ENCODE measurements at places on chromosomes 1 and 21. TPM values are rescaled to one million over a fixed set of nuclear protein-coding genes. Genes with fewer than 3 reads are reported as not detected.

CR1 gene
- total RNA-seq = 0.26 TPM

FCGR3B gene
- total RNA-seq = not detected

CLDN19 gene
- not detected for total RNA-seq

LORICRIN gene
- not detected for total RNA-seq

GSTM1 gene
- 86.1 TPM for total RNA-seq

SLC26A9 gene
- not detected for total RNA-seq

NCAM2 gene
- 2.5 TPM for total RNA-seq

STPG1 gene
- 7.2 TPM for total RNA-seq

HTR1D gene
- not detected for total RNA-seq

PLD5 gene
- 0.03 TPM for total RNA-seq

GNAT2 gene
- total RNA-seq = not detected

GJC2 gene
- total RNA-seq = 0.20 TPM

TMEM82 gene
- total RNA-seq = not detected

SLC6A17 gene
- total RNA-seq = 1.1 TPM

PSEN2 gene
- 25.1 TPM for total RNA-seq

PLA2G2F gene
- not detected for total RNA-seq

NES gene
- not detected for total RNA-seq

WLS gene
- 25.4 TPM for total RNA-seq

MARK1 gene
- not detected for total RNA-seq

MPL gene
- total RNA-seq = not detected

APCS gene
- not detected for total RNA-seq

OR2L3 gene
- total RNA-seq = not detected

C1QA gene
- not detected for total RNA-seq

SELL gene
- total RNA-seq = 1.5 TPM

CD48 gene
- not detected for total RNA-seq

KRTAP10-9 gene
- total RNA-seq = not detected

SPATA17 gene
- 3.4 TPM for total RNA-seq

NGF gene
- 1.3 TPM for total RNA-seq

PALMD gene
- total RNA-seq = 2.5 TPM

NVL gene
- 19.4 TPM for total RNA-seq

C1orf115 gene
- 0.03 TPM for total RNA-seq

PRRX1 gene
- total RNA-seq = 1.2 TPM
